ENCODE measurements at places on chromosomes 7 and 10.

DNA sequence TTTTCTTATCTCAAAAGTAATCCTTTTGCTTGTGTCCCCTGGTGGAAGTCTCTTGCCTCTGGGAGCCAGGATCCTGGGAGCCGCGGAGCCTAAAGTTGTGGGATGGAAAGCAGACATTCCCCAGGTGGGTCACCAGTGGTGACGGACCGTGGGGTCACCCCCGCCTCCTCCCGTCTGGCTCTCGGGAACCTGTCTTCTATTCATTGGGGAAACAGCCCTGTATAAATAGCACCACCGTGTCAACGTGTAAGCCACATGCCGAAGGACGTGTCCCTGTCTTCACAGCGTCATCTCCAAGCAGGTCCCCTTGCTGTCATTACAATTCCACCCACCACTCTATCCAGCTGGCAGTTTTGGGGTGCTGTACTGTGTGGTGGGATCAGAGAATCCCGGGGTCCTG lies 87.5 kb downstream of the ELFN1 start:
- no peak for DNase-seq

DNA sequence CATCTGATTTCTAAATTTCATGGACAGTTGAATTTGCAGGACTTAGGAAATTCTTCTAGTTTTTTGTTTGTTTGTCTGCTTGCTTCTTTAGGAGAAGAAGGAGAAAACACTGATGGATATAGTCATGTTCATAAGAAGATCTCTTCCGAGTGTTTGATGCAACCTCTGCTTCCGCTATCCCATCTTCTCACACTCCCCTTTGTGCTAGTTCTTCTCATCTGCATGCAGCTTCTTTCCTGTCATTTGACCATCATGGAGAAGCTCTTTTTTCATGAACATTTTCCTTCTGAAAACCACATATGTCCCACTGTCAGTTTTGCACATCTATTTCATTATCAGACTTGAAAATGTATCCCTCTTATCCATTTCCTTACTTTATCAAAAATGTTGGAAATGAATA lies 346.9 kb upstream of the PRKCQ start:
- no peak for DNase-seq

DNA sequence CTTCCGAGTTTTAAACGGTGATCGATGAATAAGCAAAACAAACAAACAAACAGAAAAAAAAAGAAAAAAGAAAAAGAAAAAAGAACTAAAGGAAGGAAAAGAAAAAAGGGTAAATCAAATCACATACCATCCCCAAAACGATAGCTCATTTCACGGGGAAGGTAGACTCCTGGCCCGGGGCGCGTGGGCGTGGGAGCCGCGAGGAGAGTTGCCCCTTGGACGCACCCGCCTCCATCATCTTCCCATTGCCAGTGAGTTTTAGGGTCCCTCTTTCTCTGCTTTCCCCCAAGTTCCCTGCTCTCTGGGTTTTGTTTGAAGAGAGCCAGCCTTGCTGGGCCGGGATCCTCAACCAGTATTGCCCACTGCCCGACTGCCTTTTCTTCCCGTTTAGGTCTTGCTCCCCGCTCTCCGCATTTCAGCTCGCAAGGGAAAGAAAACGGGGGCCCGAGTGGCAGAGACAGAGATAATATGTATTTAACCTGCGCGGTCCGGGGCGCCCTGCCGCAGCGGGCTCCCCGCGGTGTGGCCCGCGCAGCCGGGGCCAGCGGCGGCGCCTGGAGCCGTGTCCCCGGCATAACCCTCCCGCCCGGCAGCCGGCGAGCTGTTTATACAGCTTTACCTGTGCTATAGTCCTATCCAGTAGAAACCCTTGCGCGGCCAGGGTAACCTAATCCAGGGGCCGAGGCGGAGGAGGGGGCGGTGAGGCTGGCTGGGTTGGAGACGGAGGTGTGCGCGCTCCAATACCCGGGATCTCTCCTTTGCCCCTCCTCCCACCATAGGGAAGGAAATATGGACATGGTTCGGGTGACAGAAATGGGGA lies 5.2 kb upstream of the GATA3 start:
- DNase-seq, result no peak

DNA sequence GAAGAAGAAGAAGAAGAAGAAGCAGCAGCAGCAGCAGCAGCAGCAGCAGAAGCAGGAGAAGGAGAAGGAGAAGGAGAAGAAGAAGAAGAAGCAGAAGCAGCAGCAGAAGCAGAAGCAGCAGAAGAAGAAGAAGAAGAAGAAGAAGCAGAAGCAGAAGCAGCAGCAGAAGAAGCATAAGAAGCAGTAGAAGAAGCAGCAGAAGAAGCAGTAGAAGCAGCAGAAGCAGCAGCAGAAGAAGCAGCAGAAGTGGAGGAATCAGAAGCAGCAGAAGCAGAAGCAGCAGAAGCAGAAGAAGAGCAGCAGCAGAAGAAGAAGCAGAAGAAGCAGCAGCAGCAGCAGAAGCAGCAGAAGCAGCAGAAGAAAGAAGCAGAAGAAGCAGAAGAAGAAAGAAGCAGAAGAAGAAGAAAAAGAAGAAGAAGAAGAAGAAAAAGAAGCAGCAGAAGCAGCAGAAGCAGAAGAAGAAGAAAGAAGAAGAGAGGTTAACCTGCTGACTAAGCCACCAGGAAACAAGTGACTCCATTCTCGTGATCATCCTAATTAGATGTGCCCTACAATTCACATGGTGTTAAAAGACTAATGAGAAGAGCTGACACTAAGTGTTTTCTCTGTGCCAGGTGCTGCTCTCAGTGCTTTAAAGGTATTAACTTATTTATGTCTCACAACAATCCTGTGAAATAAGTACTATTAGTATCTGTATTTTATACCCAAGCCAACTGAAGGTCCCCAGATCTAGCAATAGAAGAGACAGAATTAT lies 11.6 kb downstream of the CDNF start:
- DNase-seq, result no peak

DNA sequence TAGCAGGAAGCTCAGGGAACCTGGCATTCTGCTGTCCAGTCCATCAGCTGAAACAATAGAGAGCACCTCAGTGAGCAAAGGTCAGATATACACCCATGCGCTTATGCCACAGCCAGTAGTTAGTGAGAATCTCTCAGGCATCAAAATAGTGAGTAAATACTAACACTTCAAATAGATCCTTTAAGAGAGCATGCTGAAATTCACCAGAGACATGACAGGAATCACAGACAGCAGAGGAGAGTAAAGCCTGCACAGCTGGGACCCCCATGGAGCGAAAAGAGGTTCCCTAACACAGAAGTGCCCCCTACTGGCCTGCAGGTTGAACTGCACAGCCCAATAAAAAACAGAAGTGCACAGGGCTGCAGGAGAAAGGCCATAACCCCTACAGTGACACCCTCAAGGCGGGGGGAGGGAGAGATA lies 57.6 kb upstream of the ANTXRL start:
- no peak for DNase-seq

DNA sequence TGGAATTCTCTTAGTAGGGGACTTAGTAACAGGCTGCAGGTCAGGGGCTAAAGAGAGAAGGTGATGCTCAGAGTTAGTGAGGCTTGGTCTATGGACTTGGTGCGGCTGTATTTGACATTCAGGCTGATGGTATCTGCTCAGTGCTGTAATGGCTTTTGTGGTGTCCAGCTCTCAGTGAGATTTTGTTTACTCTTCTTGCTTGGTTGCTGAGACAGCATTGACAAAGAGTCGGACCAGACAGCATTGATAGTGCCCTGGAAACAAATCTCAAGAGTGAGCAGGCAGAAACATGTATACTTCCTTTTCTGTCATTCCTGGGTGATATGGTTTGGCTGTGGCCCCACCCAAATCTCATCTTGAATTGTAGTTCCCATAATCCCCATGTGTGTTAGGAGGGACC lies 202.0 kb downstream of the STK31 start:
- no peak for DNase-seq
